ENCODE measurements at places on chromosomes 3 and 15.

DNA sequence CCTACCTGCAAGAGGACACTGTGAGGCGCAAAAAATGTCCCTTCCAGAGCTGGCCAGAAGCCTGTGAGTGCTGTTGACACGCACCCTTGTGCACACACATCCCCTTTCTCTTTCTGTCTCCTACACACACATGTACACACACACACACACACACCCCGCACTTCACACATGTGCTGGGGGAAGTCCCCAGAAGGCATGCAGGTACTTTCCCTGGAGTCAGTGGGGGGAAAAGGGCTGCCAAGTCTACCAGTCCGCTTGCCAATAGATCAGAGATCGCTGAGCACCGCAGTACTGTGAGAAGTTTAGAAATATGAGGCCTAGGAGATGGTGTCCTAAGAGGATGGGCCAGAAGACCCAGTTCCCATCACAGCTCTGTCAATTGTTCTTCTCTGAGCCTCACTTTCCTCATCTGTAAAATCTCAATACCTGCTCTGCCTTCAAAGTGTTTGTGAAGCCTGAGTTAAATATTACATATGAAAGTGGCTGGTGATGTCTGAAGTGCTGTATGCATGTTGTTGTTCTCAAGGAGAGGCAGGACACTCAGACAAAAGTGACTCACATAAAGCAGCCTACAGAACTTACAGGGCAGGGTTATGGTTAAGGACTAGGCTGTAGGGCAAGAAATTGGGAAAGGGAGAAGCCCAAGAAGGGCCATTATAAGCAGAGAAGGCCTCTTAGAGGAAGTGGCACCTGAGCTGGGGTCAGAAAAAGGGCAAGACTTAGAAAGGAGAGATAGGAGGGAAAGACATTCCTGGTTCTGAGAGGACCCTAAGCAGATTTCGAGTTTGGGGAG lies 6.8 kb downstream of the IL17RE start:
- DNase-seq = no peak

DNA sequence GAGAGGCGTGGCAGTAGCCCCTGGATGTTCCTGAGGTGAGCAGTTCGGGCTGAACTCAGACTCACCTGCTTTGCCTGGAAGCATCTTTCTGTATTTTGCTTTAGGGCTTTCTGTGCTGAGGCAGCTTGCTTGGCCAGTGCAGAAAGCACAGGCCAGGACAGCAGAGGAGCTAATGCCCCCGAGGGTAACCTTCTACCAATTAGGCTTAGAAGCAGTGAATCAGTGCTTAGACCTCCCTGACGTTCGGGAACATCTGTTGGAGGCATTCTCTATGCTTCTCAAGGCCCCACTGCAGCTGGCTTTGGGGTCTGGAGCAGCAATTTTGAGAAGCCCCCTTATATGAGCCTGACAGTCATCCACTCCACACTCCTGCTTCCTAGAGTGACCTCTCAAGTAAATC lies 350.7 kb upstream of the PROK2 start:
- no peak for DNase-seq

DNA sequence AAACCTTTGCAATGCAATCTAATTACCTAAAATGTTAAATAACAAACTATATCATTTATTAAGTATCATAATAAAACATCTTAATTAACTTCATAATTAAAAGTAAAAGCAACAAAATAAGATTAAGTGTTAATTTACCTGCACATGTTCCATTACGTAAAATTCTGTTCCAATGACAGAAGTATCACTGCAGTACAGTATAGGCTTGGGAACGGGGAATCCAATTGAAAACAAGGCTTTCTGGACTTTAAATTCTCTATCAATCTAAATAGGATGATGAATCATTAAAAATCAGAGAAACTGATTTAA lies 17.1 kb downstream of the ACAD11 start:
- no peak for DNase-seq

GRCh38 chr3:45524565-45524964 lies 70.0 kb upstream of the LIMD1 start:
- no peak for DNase-seq

GRCh38 chr15:95610945-95611344 lies 719.6 kb upstream of the NR2F2 start:
- DNase-seq = no peak

GRCh38 chr3:171260899-171261298 lies 199.3 kb downstream of the TNIK start:
- DNase-seq = no peak

DNA sequence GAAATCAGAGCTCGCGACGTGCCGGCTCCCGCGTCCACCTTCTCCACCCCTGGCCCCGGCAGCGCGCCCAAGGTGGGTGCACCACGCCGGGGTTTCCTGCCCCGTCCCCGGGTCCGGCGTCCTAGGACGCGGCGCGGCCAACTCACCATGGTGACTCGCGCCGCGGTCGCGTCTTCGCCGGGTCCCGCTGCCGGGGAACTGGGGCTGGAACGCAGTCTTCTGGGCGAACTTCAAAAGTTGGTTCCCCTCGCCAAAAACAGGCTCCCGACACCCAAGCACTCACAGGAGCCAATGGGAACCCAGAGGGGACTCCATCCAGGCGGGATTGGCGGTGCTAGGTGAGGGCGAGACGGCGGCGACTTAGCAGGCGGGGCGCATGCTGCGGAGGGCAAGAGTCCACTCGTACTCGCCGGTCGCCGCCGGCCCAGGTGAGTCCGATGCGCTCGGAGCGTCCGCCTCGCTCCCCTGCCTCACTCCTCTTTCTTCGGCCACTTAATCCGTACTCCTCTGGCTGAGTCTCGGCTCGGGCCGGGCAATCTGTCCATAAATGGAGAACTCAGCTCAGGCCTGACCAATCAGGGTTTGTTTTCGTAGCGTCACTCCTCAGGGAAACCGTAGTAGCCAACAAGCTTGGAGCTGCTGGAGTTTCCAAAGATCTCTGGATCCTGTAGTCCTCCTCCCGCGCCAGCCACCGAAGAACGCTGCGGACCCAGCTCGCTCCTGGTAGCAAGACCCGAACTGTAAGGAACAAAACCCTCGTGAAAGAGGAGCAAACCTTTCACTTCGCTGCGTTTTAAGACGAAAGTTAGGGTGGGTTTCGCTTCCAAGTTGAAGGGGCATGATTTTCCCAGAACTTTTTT lies at the start of gene MYO1E:
Gene MYO1E, minus strand, starts transcription at position 520 of the 860 bp plus-strand sequence. Its CDS starts 371 bp downstream, at position 149.
- peak; percentile 98 for DNase-seq

GRCh38 chr3:152051501-152052404 lies 178.3 kb downstream of the SUCNR1 start:
- peak; percentile 35 for DNase-seq

DNA sequence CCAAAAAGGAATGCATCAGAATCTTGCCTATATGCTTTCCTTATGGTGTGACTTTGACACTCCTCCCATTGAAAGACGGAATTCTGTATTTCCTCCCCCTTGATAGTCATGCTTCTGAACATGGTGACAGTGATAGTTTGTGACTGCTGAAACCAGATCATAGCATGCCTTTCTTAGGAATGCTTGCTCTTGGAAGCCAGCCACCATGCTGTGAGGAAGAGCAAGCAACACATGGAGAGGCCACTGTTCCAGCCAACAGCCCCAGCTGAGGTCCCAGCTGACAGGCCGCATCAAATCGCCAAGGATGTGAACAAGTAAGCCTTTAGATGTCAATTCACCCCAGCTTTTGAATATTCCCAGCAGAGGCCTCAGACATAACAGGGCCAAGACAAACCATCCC lies 100.1 kb downstream of the IGF2BP2 start:
- peak; percentile 61 for DNase-seq

- peak; percentile 81 for DNase-seq
Measured at GRCh38 chr3:8822141-8822540, 52.7 kb upstream of the OXTR start.
